ENCODE measurements at places on chromosomes 7 and 10.

- DNase-seq = no peak
Measured at GRCh38 chr10:71878327-71879034, 27.4 kb upstream of the PSAP start.

- DNase-seq = no peak
Measured at GRCh38 chr7:6652446-6653011, 15.4 kb downstream of the ZNF316 start.

GRCh38 chr7:32161708-32162107 lies 91.5 kb upstream of the PDE1C start:
- no peak for DNase-seq

DNA sequence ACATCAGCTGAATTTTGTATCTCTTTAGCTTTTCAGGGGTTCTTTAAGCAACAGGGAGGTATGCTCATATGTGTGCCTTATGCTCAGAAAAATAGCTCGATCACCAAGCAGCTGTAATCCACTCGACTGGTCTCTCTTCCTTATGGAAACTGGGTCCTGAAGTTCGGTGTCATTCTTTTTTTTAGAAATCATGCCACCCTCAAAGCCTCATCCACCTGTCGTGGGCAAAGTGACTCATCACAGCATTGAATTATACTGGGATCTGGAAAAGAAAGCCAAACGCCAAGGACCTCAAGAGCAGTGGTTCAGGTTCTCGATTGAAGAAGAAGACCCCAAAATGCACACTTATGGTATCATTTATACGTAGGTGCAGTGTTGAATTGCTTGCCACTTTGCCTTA lies 83.6 kb downstream of the FANK1 start:
- no peak for DNase-seq

- no peak for DNase-seq
Measured at GRCh38 chr7:26531926-26532325, 240.3 kb downstream of the SNX10 start.

DNA sequence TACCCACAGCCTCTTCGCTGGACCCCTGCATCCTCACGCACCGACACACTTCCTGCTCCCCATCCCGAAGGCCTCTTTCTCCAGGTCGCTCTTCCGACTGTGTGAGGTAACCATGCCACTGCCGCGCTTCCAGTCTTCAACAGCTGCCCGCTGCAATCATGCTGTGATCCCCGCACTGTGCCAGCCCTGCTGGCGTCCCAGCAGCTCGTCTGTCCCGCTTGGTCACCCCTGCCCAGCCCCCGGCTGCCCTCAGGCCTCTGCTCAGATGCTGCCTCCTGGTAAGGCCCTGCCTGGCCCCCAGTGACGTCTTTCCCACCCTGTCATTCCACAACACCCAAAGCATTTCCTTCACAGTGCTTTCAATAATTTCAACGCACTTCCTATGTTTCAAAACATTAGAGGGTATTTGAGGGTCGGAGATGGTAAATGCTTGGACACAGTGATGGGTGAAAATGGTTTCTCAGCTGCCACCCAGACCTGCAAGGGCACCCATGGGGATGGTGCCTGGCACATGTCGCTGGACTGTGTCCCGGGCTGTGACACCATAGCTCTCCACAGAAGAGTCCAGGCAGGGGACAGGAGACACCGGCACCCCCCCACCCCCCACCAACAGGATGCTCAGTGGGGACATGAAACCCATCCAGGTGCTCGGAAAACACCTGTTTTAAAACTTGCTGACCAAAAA lies 125.2 kb downstream of the MAD1L1 start:
- no peak for DNase-seq

Measured in T-helper 1 cell (primary cell).